ENCODE measurements at places on chromosomes 6 and 20.

GRCh38 chr6:112956696-112957535, 609.8 kb downstream of the RFPL4B start:
- DNase-seq: no peak

- DNase-seq: no peak
These were observed 32.1 kb downstream of the LAMA4 start for GRCh38 chr6:112221981-112222852.

GRCh38 chr6:31383149-31383548, 20.2 kb upstream of the MICA start:
- DNase-seq: no peak

- no peak for DNase-seq
These were observed 31.7 kb downstream of the SAMHD1 start for GRCh38 chr20:36919715-36920333.

DNA sequence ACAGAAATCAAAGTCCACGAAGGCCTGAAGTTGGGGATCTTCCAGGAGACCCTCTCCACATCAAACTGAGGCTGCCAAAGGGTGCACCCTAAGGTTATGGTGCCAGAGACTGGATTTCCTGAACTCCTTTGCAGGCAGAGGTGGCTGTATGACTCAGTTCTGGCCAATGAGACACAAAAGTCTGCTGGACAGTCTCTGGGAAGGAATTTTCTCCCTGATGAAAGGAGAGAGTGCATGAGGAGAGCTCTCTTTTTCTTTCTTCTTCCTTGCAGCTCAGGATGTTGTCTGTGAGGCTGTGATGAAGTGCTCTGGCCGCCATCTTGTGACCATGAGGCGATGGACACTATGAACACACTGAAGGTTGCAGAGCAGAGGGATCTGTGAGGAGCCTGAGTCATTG, 85.2 kb downstream of the MDGA1 start:
- no peak for DNase-seq

DNA sequence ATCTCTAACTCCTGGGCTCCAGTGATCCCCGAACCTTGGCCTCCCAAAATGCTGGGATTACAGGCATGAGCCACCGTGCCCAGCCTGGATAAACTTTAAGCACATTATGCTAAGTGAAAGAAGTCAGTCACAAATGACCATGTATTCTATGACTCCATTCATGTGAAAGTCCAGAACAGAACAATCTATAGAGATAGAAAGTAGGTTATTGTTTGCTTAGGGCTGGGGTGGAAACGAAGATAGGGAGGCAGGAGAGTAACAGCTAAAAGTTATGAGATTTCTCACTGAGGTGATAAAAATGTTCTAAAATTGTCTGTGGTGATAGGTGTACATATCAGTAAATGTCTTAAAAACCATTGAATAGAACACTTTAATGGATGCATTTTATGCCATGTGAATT, 40.9 kb upstream of the CITED2 start:
- DNase-seq: no peak

- DNase-seq: no peak
These were observed 62.3 kb upstream of the TBC1D7 start for GRCh38 chr6:13390658-13391057.
